Sigmoid colon (tissue), 7 donors: ENCODE measurements at places on chromosomes 12 and 14. TPM values are rescaled to one million over a fixed set of nuclear protein-coding genes. Genes with fewer than 3 reads are reported as not detected.

GRCh38 chr12:5402009-5402935, 29.6 kb upstream of the NTF3 start:
- H3K27ac ChIP-seq: no peak overlapping the region
- H3K4me3 ChIP-seq: no peak overlapping the region
- no peak for DNase-seq

Gene GDF3
- total RNA-seq: not detected

Gene RAB2B
- total RNA-seq: 27.4 TPM

DNA sequence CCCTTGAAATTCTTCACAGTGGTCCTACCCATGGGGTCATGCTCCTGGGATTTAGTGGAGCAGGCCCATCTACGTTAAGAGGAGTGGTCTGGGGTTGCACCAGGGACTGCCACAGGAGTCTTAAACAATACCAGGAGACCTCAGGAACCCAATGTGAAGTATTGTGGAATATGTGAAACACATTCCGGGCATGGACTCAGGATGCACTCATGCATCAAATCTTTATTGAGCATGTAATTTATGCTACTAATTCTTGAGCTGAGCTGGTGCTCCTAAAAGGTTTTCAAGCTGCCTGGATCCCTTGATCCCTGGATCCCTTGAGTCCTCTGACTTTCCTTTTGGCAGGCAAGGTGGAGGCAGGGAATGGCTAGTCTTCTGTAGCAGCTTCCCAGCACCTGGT, 8.8 kb downstream of the SERPINA10 start:
- no peak for DNase-seq
- H3K27me3 ChIP-seq: no peaks in the 10 kb centered on the region
- H3K36me3 ChIP-seq: no peaks in the 10 kb centered on the region
- no peaks in the 10 kb centered on the region for H3K4me1 ChIP-seq
- H3K27ac ChIP-seq: no peak overlapping the region

DNA sequence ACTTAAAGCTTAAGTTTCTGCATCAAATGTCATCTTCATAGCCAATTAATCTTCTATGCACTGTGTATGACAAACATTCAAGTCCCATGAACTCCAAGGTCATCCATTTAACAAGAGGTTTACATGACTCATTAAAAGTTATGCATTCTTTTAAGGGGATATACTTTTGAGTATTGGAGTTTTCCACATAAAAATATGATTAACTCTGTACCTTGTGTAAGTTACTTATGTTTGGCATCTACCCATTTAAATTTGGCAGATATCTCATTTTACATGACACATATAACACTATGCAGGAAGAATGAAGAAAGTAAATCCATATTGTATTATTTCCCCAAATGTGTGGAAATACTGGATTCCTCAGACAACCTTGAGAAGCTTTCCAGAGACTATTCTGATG, 240.2 kb downstream of the PAX9 start:
- DNase-seq: no peak
- H3K27ac ChIP-seq: no peak overlapping the region
- no peak overlapping the region for H3K4me3 ChIP-seq

Gene LMNTD1
- 1.9 TPM for total RNA-seq

GRCh38 chr12:94180558-94181296, 32.4 kb downstream of the PLXNC1 start:
- no peak overlapping the region for H3K27ac ChIP-seq
- H3K4me1 ChIP-seq: no peaks in the 10 kb centered on the region
- no peaks in the 10 kb centered on the region for H3K27me3 ChIP-seq
- no peak overlapping the region for H3K4me3 ChIP-seq
- no peak for DNase-seq
